ENCODE measurements at places on chromosomes 2 and 18. TPM values are rescaled to one million over a fixed set of nuclear protein-coding genes. Genes with fewer than 3 reads are reported as not detected.

DNA sequence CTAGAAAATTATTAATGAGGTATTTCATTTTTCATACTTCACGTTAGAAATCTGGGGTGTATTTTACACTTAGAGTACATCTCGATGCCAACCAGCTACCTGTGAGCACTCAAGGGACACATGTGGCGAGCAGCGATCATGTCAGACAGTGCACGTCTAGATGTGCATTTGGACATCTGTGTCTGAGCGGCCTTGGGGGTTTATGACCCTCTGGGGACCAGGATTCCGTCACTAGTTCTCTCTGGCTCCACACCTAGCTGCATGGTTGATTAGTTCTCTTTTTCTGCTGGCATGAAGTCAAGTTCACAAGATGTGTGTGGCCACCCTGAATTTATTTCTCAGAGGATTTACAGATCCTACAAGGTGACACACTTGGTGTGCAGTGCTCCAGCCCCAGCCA, 192.2 kb downstream of the TSN start:
- H3K27me3 ChIP-seq: peaks cover 5% of the 10 kb centered on the region
- H3K36me3 ChIP-seq: no peaks in the 10 kb centered on the region
- no peak overlapping the region for H3K27ac ChIP-seq
- H3K4me3 ChIP-seq: no peak overlapping the region
- no peaks in the 10 kb centered on the region for H3K4me1 ChIP-seq
- no peak for DNase-seq

DNA sequence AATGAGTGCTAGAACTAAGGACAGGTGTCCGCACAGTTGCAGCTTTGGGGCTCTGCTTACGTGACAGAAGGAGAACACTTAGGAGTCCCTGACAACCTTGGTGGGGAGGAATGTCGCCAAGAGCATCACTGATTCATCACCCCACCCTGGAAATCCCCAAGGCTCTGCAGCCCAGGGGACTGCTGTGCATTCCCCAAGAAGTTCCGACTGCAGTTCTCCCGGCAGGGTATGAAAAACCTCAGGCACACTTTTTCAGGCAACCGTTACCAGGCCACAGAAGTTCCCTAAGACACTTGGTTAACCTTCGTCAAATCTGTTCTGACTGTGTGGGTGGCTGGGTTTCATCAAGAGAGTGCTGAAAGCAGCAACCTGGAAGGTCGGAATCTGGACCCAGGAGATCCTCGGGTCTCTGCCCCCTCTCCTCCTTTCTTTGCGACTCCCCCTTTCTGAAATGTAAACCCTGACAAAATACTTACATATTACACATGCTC, 192.1 kb upstream of the CXCR4 start:
- no peaks in the 10 kb centered on the region for H3K4me1 ChIP-seq
- no peak overlapping the region for H3K27ac ChIP-seq
- H3K4me3 ChIP-seq: no peak overlapping the region
- no peak for DNase-seq

GRCh38 chr2:225590932-225591331, 191.4 kb downstream of the NYAP2 start:
- H3K4me1 ChIP-seq: no peaks in the 10 kb centered on the region
- no peak for DNase-seq
- no peak overlapping the region for H3K27ac ChIP-seq
- H3K4me3 ChIP-seq: no peak overlapping the region
- H3K27me3 ChIP-seq: no peaks in the 10 kb centered on the region
- H3K36me3 ChIP-seq: no peaks in the 10 kb centered on the region

DNA sequence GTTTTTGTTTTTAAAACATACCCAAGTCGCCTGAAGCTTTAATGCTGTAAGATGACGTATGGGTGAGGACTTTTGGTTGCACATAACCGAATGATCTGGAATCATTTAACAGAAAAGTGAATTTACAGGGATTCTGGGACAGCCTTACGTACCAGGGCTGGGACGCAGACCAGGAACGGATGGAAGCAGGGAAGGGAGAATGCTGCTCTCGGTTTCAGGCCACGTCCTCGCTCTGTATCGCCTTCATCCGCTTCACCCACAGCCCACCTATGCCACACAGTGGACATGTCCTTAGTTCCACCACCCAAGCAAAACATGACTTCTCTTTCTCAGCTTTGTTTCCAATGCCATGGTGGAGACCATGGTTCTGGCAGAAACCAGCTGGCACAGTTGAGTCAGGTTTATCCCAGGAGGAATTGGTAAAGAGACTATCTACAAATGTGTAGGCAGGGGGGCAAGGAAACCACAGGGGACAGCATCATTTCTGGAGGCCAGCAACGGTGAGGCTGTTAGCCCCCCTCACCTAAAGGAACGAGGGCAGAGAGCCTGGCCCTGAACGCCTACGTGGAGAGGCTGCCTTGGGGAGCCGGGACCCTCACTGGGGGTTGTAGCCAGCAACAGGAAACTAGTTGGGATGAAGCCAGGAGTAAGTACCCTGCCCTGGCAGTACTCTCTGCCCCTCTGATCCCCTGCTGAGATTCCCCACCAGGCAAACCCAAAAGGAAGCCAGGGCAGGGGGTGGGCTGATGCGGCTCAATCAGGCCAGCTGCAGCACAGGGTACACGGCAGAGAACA, 132.5 kb downstream of the NDUFA10 start:
- no peaks in the 10 kb centered on the region for H3K36me3 ChIP-seq
- peaks cover 47% of the 10 kb centered on the region for H3K27me3 ChIP-seq
- no peak overlapping the region for H3K4me3 ChIP-seq
- DNase-seq: no peak
- H3K27ac ChIP-seq: no peak overlapping the region

GRCh38 chr2:184577056-184577455, 21.3 kb upstream of the ZNF804A start:
- no peaks in the 10 kb centered on the region for H3K27me3 ChIP-seq
- H3K27ac ChIP-seq: no peak overlapping the region
- no peak for DNase-seq
- H3K4me3 ChIP-seq: no peak overlapping the region

GRCh38 chr2:238306672-238306998, 13.7 kb upstream of the TRAF3IP1 start:
- H3K36me3 ChIP-seq: no peaks in the 10 kb centered on the region
- H3K4me3 ChIP-seq: no peak overlapping the region
- DNase-seq: no peak
- no peaks in the 10 kb centered on the region for H3K4me1 ChIP-seq
- H3K27me3 ChIP-seq: peaks cover 9% of the 10 kb centered on the region

DNA sequence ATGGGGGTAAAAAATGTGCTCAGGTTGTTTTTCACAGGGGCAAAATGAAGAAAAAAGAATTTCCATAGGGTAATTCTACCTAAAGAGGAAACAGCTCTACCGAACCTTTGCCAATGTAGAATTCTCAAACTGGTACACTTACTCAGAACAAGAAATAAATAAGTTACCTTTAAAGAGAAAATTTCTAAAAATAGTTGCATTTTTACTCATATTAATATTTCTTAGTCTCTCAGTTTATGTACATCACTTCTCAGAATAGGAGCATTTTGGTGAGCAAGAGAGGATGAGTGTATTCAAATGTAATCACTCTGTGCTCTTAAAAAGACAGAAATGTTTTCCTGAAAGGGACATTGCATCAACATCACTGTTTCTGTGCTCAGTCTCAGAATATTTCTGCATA, 574.7 kb upstream of the SLC8A1 start:
- H3K4me1 ChIP-seq: no peaks in the 10 kb centered on the region
- DNase-seq: no peak
- no peaks in the 10 kb centered on the region for H3K27me3 ChIP-seq

DNA sequence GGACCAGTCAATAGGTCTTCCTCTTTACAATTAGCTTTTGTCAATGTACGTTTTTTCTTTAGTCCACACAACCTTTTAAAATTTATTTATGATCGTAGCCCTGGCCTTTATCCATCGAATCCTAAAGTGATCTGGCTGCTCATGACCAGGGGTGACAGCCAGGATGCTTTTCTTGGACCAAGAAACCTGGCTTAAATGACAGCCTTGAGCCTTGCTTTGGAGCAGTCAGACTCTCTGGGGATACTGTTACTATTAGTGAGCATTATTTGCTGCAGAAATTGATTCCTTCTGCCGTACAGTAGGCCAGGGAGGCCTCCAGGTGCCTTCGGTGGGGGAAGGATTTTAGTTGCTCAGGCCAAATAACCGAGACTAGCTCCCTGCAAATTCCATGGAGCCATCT, 70.2 kb downstream of the AGAP1 start:
- H3K27me3 ChIP-seq: no peaks in the 10 kb centered on the region
- DNase-seq: no peak
- peaks cover 47% of the 10 kb centered on the region for H3K4me1 ChIP-seq
- no peak overlapping the region for H3K27ac ChIP-seq

DNA sequence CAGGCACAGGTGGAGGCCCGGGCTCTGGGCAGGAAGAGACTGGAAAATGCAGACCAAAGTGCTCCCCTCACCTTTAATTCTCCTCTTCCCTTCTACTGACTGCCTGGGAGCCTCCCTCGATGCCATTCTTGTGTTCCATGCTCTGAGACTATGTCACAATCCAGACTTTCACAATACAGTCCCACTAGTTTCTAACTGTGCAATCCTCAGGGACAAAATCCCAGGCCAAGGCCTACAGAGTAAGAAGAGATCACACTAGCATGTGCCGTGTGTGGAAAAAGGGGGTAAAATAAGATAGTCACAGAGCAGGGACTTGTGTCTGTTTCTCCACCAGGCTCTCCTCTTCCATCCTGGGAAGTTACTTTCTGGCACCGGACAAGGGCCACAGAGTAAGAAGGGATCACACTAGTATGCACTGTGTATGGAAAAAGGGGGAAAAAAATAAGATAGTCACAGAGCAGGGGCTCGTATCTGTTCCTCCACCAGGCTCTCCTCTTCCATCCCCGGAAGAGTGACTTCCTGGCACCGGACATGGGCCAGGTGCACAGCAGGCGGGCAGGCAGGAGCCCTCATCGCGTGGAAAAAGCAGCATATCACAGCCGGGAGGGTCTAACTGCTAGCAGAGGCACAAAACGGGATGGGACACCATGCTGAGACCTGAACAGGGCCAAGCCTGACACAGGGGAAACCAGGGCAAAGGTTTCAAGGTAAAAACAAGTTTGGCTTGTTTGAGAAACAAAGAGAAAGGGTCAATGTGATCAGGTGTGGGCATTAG, 9.6 kb downstream of the CYB5A start:
- H3K27ac ChIP-seq: peak overlapping the region; percentile 90
- no peak for DNase-seq
- H3K4me3 ChIP-seq: no peak overlapping the region
- no peaks in the 10 kb centered on the region for H3K27me3 ChIP-seq

- peaks cover 41% of the 10 kb centered on the region for H3K4me1 ChIP-seq
- no peak overlapping the region for H3K4me3 ChIP-seq
- DNase-seq: no peak
Measured at GRCh38 chr2:26702025-26702424, 9.5 kb downstream of the KCNK3 start.

- DNase-seq: no peak
- peaks cover 7% of the 10 kb centered on the region for H3K4me1 ChIP-seq
- no peak overlapping the region for H3K27ac ChIP-seq
- H3K36me3 ChIP-seq: no peaks in the 10 kb centered on the region
- H3K27me3 ChIP-seq: no peaks in the 10 kb centered on the region
Measured at GRCh38 chr18:70428439-70428838, 139.6 kb downstream of the SOCS6 start.

DNA sequence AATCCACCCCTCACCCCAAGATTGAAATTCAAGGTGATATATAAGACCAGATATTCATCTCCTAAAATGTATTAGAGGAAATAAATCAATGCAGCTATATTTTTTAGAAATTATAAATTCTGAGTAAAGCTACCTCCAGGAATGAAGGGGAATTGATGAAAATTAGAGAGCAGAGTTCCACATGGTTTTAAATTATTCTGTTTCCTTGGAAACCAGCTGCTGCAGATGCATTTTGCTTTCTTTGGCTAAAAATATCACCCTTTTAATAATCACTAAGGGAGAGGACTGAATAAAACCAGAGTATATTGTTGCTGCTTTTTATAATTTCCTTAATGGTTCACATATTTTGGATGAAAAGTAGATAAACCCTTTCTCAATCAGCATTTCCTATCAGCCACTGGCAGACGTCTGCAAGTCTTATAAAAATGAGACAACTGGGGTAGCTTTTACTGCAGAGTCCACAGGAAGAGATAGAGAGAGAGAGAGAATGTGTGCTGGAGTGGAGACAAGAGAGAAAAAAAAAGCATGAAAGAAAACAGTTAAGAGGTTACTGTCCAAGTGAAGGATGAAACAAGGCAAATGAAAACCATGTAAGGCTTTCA, 2.0 kb downstream of the CSRNP3 start:
- peak overlapping the region; percentile 64 for H3K4me3 ChIP-seq
- no peak overlapping the region for H3K27ac ChIP-seq
- DNase-seq: no peak

DNA sequence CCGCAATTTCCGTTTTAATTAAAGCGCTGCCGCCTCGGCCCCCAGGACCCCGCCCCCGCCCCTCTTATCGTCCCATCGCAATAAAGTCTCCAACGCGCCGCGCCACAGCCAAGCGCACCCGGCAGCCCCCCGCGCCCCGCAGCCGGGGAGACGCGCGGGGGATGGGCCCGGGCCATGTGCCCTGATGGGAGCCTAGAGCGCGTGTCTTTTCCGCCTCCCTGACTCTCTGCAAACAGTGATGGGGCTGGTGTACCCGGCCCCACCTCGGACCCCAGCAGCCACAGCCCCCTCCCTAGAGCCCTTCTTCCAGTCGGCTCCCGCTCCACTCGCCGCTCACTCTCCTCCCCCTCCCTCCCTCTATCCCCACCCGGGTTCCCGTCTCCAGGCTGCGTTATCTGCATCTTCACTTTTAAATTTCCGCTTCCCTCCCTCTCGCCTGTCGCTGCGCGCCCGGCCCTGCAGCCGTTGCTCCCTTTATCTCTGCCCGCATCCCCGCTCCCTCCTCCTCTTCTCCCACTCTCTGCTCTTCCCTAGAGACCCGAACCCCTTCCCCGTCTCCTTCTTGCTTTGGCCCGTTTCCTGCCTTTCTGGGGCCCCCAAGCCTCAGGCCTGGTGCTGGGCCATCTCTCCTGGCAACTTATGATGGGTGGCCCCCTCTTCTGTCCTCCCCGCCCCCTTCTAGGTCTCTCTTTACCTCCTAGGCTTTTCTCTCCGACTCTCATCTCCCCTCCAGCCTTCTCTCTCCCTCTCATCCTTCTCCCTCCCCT, 524 bp upstream of the FEV start:
- peaks cover 51% of the 10 kb centered on the region for H3K4me1 ChIP-seq
- peak overlapping the region; percentile 48 for H3K4me3 ChIP-seq
- peaks cover 100% of the 10 kb centered on the region for H3K27me3 ChIP-seq
- no peaks in the 10 kb centered on the region for H3K36me3 ChIP-seq

GRCh38 chr2:71562518-71562917, 109.2 kb downstream of the DYSF start:
- no peaks in the 10 kb centered on the region for H3K27me3 ChIP-seq
- no peak overlapping the region for H3K27ac ChIP-seq

- peaks cover 23% of the 10 kb centered on the region for H3K4me1 ChIP-seq
- H3K27me3 ChIP-seq: no peaks in the 10 kb centered on the region
- peak overlapping the region; percentile 33 for H3K4me3 ChIP-seq
- no peaks in the 10 kb centered on the region for H3K36me3 ChIP-seq
- peak overlapping the region; percentile 87 for H3K27ac ChIP-seq
Measured at GRCh38 chr2:228377533-228377932, 196.0 kb upstream of the SPHKAP start.

Gene TUBB8B
- not detected for total RNA-seq

Gene LGALSL
- 8.1 TPM for total RNA-seq

Gene FLACC1
- 11.8 TPM for total RNA-seq

Gene CFAP65
- not detected for total RNA-seq

Gene SIX2
- 0.91 TPM for total RNA-seq

Gene GAL3ST2
- not detected for total RNA-seq

Gene NEURL3
- not detected for total RNA-seq

Gene AQP12A
- not detected for total RNA-seq

All from left ventricle myocardium inferior (tissue), 1 donor.